ENCODE measurements at places on chromosomes 3 and 15.

- no peak for DNase-seq
Measured at GRCh38 chr3:65582012-65582717, 456.6 kb downstream of the MAGI1 start.

DNA sequence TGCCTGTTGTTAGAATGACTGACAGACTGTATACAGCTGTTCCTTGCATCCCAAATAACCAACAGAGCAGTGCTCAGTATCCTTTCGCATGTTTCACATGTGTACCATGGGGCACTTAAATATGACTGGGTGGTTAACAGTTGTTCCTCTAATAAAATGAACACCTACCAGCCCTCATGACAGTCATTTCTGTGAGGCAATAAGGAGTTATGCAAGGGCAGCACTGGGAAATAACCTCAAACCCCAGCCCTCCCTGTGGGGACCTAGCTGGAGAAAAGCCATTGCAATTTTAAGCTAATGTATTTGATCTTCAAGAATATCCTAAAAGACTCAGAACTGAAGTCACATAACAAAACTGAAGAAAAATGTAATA lies 7.3 kb downstream of the RFT1 start:
- DNase-seq: no peak

- no peak for DNase-seq
Measured at GRCh38 chr3:119223511-119223910, 17.2 kb downstream of the B4GALT4 start.

DNA sequence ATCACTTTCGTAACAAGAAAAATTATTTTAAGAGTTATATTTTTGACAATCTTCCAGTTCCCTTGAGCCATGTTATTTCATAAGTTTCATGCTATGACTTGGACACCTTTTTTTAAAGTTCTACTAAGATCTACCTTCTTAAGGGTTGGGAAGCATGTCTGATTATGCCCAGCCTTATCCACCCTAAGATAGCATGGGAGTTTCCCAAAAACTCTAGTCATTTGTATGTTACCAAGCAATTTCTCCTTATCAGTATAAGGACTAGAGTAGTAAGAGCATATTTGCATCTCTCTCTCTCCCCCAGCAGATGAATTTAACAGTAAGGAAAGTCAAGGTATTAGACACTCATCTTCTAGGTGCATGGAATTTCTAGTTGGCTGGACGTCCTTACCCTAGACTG lies 85.1 kb upstream of the NTRK3 start:
- no peak for DNase-seq

DNA sequence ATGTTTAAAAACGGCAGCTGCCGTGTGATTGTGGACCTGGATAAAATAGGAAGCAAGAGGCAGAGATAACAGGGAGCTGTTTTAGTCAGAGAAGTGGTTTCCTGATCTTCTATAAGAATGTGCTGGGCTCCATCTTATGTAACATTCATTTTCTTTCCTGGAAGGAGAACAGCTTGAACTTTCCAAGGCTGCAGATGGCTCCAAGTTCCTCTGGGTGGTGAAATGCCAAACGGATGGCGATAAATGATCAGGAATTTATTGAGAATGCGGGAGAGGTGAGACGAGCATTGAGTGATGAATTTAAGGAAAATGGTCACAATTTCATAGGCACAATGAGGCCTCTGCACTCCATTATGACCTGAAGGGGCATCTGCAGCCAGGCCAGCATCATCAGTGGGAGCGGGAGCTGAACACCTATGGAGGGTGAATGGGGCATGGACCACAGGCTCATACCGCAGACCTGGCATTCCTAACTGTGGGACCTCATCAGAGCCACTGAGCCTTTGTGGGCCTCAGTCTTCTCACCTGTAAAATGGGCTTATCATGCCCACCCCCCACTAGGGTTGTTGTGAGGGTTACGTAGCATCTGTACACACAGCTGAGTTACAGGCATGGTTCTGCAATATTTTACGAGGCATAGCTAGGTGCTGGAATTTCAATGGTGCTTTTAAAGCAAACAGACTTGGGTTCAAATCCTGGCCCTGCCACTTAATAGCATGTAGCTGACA lies 17.1 kb downstream of the MGLL start:
- no peak for DNase-seq

DNA sequence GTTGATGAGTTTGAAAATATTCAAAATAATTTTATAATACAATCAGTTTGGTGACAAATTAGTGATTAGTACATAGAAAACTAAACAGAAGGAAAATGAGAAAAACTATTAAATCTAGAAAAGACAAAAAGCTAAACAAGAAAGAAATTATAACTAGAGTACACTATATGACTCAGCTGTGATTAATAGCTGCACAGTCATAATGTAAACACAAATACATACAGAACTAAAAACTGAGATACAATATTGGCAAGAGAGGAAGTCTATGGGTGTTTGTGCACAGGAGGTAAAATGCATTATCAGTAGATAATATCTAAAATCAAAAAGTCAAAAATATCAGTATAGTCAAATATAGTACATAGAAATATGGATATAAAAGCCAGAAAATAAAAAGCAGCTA lies 80.7 kb upstream of the PCSK6 start:
- no peak for DNase-seq

DNA sequence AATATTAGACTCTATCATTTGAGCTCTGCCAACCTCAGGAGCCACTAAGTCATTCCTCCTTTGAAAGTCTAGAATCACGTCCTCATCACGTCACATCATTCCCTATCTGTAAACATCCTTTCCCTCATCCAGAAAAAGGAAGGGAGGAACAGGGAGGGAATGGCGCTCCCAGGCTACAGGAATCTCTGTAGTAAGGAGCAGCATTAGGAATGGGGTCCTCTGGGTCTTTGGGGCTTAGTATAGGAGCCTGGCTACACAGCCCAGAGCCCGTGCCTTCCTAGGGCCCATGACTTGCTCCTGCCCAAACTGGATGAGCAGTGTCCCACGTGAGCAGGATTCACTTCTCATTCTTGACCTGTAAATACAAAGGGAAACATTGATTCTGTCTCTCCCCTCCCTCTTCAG lies 1.6 kb downstream of the TAGLN3 start:
- no peak for DNase-seq

- DNase-seq: no peak
Measured at GRCh38 chr3:62632510-62633294, 242.5 kb downstream of the CADPS start.
